ENCODE measurements at places on chromosomes 3 and 15.

- peak; percentile 90 for DNase-seq
Observed at GRCh38 chr3:125141596-125142419, 70.7 kb downstream of the SLC12A8 start.

- no peak for DNase-seq
Observed at GRCh38 chr15:85280203-85280602, 100.2 kb upstream of the AKAP13 start.

DNA sequence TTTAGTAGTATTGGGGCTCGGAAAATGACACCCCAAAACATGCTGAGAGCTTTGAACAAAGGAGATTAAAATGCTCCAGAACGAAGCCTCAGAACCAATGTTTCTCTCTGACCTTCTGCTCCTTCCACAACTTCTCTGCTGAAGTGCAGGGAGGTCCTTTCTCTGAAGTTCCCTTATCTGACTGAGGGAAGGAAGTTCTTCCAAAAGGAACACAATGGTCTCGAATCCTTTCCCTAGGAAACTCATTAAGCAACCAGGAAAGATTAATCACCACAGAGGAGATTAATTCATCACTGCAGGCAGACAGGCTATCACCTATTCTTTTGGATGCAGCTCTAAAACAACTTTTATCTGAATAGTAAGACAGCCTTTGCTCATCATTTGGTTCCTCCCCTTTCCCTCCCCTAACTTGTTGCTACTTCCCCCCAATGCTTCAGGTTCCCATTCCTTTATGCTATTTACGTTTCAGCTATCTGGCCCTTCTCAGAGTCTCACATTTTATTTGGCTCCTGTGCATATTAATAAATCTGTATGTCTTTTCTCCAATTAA is 18.2 kb upstream of the WDR49 start:
- no peak for DNase-seq

- DNase-seq, result no peak
Observed at GRCh38 chr3:66298591-66298990, 77.8 kb downstream of the SLC25A26 start.

DNA sequence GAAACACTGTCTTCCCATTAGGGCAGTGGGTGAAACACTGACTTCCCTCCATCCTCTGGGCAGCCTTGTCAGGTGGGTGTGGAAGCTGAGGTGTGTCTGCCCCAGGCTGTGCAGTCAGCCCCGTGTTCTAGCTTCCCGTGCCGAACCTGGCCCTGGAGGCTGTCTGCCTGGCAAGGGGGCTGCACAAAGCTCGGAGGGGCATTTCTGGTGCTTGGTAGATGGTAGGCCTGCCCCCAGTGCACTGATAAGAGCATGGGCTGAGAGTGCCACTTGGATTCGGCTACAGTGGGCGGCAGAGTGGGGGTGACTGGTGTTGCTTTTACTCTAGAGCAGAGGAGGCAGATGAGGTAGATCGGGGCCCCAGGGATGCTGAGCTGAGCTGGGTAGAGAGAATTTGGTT is 21.3 kb downstream of the IGF1R start:
- no peak for DNase-seq

- no peak for DNase-seq
Observed at GRCh38 chr3:136632625-136633081, 119.5 kb downstream of the STAG1 start.

GRCh38 chr3:188362405-188362831 is 208.5 kb downstream of the LPP start:
- DNase-seq, result no peak

- no peak for DNase-seq
Observed at GRCh38 chr15:51205050-51205975, 110.6 kb upstream of the TNFAIP8L3 start.

DNA sequence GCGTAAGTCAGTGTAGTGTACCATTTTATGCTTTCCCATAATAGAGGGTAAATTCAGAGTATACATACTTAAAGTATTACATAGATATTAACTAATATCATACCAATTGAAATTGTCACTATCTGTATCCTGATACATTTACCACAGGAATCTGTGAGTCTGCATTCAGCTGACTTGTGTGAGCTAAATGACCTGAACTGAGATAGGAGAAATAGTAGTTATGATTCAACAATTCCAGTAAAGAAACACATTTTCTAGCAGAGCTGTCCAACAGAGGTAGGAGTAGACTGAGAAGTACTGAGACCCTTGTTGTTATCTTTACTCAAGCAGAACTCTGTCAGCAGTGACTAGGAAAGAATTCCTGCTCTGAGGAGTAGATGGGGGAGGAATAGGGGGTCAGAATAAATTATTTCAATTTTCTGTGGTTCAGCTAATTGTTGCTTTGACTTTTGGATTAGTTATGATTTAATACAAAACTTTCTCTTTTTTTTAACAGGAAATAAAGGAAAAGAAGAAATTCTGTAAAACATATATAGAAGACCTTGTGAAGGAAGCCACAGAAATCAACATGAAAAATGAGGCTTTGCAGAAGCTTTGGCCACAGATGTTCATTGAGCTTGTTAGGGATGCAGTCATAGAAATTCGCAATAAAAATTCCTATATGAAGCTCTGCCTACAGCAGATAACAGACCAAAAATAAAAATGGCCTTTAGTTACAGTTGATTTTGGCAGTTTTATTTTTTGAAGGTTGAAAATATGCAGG is 66.2 kb upstream of the THSD4 start:
- DNase-seq, result no peak

DNA sequence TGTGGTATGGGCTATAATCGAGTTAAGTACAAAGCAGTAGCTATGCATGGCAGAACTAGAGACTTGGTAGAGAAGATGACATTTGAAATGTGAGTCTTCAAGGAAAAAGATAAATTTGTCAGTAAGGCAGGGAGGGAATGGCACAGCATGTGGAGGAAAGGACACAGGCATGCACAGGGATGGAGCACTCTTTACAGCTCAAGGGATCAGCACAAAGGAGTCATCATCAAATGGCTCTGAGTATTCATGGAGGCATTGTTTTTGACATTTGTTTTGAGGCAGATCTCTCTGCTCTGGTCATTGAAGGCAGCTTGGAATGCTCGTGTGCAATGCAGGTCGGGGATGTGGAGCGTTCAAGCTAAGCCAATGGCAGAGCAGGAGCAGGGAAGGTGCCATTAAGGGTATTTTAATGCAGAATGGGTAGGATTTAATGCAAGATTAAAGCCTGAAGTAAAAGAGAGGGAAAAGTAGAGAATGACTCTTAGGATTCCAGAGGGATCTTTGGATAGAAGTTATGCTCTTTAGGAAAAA is 213.0 kb downstream of the MYRIP start:
- DNase-seq, result no peak

DNA sequence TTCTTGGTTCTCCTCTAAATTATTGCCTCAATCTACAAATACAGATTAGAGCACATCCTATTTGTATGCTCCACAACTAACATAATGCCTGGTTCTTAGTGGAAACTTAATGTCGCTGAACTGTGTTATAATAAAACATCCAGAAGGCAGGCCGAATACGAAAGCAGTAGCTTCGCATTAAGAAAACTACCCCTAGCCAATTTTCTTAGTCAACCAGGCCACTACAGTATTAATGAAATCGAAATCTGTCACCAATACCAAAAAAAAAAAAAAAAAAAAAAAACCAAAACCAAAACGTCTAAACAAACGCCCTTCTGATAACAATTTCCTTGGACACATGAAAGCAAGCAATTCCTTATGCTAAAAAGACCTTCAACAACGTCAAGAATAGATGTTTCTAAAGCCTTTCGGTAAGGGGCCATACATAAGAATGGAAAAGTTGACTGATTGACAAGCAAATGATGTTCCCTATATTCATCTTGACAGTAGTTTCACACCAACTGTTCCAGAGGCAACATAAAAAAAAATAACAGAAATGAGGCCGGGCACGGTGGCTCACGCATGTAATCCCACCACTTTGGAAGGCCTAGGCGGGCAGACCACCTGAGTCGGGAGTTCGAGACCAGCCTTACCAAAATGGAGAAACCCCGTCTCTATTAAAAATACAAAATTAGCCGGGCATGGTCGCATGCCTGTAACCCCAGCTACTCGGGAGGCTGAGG is 1.3 kb downstream of the DENND6A start:
- DNase-seq, result no peak

DNA sequence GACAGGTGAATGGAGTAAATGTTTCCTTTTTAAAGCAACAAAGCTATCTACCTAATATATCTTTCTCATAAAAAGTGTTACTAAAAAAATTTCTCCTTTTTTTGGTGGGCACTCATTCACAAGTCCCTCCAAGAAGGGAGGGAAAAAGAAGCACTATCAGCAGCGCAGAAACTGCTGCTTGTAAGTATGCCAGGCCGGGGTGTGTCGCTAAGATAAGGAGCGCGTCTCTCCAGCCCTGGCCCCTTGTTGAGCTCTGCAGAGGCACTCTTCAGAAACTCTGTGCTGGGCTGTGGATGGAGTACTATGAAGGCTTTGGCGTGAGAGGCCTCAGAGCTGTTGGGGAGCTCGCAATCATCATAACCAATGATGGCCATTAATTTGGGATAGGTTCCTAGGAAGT is 49.1 kb downstream of the ZDHHC3 start:
- DNase-seq, result no peak

- peak; percentile 79 for DNase-seq
Observed at GRCh38 chr3:42846685-42847522, 28.8 kb downstream of the CYP8B1 start.

DNA sequence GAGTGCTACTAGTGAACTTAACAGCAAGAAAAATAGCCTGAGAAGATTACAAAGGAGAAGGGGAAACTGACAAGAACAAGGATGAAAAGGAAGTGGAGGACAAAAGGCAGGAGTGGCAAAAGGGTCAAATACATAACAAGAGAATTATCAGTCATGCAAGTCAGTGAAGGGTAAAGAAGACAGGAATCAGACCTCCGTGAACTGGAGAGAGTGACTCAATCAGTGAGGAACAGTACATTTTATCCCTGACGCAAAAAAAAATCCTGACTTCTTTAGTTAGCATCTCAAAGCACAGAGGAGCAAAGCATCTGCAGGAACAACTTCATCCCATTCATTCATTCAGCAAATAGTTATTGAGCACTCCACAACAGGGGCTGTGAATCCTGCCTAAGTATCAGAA is 97.8 kb downstream of the SST start:
- no peak for DNase-seq

DNA sequence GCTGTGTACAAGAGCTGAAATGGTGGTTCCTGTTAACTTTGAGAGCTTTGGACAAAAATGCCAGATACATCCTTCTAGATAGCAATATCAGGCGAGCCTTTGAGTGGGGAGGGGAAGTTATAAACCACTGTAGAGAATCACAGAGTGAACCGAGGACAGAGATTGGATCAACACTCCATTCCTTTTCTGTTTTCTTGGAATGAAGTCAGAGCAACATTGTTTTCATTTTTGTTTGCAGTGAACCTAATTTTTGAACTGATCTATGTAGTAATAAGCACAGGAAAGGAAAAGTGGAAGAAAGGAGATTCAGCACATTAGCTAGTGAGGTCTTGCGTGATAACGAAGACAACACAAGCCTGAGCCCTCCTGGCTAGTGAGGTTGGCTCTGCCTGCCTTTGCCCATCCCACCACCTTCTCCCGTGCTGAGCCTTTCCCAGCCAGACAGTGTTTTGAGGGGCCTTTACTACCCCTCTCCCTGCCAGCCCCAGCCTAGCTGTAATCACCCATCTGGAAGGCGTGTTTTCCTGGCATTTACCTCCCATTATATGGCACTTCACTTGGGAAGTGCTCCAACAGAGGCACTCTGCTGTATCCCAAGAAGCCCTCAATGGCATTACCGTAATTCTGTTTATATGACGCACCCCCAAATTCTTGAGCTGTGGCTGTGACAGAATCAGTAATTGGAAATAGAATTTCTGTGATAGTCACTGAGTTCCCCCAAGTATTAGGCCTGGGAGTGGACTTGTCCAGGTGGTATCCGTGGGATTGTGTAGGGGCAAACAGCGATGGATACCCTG is 129.8 kb downstream of the CACNA1D start:
- no peak for DNase-seq

DNA sequence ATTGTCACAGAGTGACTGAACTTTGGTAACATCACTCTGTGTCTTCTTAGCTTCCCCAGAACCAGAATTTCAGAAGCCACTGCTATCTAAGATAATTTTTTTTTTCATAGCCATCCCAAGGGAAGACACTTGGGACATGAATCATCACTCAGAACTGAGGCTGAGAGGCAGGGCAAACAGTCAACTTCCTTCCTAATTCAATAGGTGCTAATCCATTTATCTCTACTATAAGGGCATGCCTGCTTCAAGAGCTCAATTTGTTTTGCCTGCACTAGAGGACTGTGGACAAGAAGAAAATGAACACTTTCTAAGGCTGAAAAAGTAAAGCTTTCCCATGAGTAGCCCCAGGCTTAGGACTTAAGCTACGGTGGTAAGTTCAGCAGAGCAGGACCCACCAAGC is 56.7 kb upstream of the MYRIP start:
- no peak for DNase-seq

Data from Peyer's patch (tissue), 4 donors.